NCI-H1105 (cell line): ENCODE measurements at places on chromosomes 7 and 10.

- no peak for DNase-seq
Measured at GRCh38 chr7:37706804-37707203, 23.2 kb downstream of the GPR141 start.

DNA sequence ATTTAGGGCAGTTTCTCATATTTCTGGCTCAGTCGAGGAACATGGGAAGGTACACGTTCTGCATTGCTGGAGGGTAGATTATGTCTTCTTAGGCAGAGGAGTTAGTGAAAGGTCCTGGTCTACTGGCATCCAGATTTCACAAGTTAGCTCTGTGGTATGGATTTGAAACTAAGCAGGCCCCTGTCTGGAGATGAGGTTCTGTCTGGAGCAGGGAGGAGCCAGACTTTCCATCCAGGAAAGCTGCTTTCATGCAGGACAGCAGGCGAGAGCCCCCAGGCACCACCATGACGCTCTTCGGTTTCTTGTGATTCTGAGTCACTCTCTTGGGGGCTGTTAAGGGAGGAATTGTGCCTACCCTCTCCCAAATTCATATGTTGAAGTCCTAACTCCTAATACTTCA lies 184.3 kb downstream of the KIAA1217 start:
- DNase-seq = no peak

DNA sequence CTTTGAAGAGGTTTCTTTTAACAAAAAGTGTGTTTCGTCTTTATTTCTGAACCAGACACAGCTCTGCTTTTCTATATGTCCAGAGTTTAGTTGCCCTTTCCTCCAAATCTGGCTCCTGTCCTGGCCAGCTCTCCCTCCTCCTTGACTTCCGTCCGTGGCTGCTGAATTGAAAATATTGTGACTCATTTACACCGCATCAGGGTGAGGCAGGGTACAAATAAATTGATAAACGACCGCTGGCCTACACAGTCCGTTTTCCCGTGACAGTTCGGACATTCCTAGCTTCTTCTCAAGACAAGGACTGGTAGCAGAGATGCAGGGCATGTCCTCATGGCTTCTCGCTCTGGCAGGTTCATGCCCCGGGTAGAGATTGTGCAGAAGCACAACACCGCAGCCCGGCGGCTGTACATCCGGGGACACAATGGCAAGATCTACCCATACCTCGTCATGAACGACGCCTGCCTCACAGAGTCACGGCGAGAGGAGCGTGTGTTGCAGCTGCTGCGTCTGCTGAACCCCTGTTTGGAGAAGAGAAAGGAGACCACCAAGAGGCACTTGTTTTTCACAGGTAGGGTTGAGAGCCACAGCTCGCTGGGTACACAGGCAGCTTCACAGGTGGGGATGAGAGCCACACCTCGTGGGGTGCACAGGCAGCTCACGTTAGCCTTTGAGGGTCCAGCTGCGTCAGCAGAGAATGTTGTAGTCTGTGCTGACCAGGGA lies 126.6 kb downstream of the TRRAP start:
- DNase-seq = no peak

DNA sequence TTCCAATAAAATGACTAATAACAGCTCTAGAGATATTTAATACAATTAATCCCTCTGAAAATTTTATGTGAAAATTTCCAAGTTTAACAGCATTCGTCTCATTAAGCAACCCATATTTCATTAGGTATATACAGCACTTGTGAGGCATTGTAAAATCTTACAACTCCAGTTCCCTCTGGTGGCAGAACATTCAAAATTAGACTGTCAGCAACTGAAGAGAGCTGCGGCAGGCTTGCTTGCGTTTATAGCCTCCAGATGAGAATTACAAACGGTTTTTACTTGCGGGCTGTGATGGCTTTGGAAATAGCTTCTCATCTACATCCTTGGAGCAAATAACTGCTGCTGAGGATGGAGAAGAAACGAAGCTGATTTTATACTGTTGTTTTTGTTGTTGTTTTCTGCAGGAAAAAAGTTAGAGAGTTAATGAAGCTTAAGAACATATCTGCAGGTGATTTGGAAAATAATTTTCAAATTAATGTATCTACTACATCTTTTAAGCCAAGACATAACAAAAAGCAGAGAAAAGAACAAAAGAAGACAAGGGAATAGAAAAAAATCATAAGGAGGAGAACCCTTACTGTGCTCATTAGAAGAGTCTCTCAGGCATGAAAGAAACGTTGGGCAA lies 171.3 kb downstream of the MAGI2 start:
- DNase-seq = peak; percentile 4

DNA sequence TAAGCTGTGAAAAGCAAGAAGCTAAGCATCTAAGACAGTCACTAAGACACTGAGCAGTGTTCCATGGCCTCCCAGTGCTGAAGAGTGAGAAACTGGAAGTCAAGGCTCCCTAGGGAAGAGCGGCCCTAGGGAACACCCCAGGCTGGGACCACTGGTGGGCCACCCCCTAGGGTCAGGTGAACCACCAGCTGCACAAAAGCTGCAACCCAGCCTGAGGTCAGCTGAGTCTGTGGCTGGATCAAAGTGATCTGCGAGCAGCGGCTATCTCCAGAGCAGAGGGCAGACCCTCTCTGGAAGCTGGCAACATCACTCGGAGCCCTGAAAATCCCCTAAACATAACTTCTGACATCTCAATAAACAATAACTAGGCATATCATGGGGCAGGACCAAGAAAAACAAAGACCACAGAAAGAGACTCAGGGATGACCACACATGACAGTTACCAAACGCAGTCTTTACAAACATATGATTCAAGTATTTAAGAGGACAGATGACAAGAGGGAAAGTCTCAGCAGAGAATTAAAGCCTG lies 125.8 kb downstream of the DLG5 start:
- no peak for DNase-seq

GRCh38 chr7:113142385-113143119 lies 24.2 kb upstream of the SMIM30 start:
- no peak for DNase-seq

DNA sequence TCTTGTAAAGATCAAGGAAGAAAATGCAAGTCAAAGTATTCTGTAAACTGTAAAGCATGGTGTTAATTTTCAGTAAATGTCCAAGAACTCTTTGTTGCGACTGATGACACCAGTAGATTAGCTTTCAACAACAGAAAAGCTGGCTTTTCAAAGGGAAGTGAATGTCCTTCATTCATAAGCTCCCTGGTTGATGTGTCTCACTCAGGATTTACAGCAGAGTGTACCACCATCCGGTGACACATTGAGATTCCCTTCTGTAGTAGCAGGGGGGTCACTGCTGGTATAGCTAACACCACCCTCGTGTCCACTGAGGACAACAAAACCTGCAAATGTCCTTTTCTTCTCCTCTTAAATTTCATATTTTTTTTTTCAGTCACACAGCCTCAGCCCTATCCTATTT lies 253.4 kb downstream of the SORCS1 start:
- DNase-seq = no peak

DNA sequence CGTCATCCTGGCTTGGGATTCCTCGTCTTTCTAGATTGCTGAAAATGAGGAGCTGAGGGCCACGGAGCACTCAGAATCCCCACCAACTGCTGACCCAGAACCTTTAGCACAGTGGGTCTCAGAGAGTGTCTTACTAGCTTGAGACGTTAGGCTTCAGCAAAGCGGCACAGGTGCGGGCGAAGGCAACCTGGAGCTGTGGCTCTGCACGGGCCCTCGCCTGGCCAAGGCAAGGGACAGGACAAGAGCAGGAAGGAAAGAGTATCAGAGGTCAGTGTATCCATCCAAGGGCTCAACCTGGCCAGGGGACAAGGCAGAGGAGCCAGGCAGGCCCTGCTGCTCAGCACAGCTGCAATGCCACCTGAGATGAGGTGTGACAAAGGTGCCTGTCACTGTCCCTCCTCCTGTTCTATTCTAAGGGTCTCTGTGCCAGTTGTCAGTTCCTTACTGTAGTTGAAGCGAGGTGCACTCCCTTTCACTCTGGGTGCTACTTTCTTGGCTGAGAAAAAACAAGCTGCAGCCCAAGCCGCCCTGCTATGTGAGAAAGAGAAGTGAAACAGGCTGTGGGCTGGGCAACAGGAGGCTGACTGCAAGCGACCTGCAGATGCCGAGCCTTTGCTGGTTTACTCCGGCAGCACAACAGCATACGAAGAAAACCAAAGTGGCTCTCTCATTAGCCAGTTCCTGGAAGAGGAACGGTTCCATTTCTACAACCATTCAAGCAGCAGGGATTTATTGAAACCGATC lies 33.3 kb upstream of the KDM7A start:
- no peak for DNase-seq

- DNase-seq = no peak
Measured at GRCh38 chr7:84474436-84474835, 279.8 kb upstream of the SEMA3A start.

GRCh38 chr7:35792873-35793489 lies 7.9 kb upstream of the SEPTIN7 start:
- no peak for DNase-seq

GRCh38 chr10:20746856-20747255 lies 150.3 kb downstream of the NEBL start:
- DNase-seq = no peak

- DNase-seq = peak; percentile 17
Measured at GRCh38 chr7:87628780-87629569, 777 bp downstream of the RUNDC3B start.

- DNase-seq = no peak
Measured at GRCh38 chr7:128865303-128865702, 2.6 kb downstream of the ATP6V1F start.

DNA sequence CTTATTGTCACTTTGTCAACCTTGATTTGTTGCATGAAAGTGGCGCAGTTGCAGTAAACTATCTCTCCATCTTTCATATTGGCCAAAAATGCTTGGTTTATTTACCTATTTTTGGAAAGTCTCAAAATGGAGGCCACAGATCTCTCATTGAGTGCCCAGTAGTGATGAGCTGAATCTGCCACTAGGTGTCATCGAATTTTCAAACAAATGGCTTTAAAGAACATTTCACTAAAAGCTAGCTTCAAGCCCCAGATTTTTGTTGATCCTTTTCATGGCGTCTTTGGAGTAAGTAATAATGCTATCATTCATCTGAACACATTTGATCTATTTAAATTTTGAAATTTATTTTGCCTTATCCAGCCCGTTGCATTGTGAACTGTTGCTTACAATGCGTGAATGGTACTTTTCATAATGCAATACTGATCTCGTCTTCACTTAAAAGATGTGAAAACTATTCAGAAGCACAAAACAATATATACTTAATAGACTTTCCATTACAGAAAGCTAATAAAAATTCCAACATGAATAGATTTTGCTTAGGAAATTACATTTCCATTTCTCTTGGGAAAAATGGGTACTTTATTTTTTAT lies 236.2 kb downstream of the DNAJB9 start:
- no peak for DNase-seq

GRCh38 chr10:20200758-20201157 lies 384.5 kb downstream of the PLXDC2 start:
- no peak for DNase-seq

- no peak for DNase-seq
Measured at GRCh38 chr10:60846173-60846572, 67.9 kb downstream of the CDK1 start.

DNA sequence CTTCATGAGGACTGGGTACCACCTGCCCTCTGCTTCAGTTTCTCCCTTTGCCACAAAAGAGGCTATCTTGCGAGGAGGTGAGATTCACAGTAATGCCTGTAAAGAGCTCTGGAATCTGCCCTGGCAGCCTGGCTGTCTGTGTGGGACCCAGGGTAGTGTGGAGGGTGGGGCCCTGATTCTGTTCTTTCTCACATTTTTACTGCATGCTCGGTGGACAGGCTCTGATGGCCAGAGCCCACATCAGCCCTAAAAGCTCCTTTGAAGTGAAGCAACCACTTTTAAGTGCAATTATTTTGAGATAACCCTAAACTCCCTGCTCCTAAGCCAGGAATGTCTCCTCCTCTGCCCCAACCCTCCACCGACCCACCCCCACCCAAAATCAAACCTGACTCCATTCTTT lies 92.1 kb upstream of the PODXL start:
- no peak for DNase-seq

- no peak for DNase-seq
Measured at GRCh38 chr10:47061776-47062175, 150.5 kb downstream of the PTPN20 start.

- DNase-seq = no peak
Measured at GRCh38 chr7:30041526-30042269, 13.5 kb downstream of the PLEKHA8 start.

- DNase-seq = no peak
Measured at GRCh38 chr7:159137906-159138305, 6.8 kb downstream of the VIPR2 start.

- no peak for DNase-seq
Measured at GRCh38 chr10:24513155-24513554, 210.5 kb downstream of the ARHGAP21 start.
